ENCODE measurements at places on chromosomes 1 and 21.

- no peak for DNase-seq
Observed at GRCh38 chr1:170659399-170660035, 4.4 kb upstream of the PRRX1 start.

DNA sequence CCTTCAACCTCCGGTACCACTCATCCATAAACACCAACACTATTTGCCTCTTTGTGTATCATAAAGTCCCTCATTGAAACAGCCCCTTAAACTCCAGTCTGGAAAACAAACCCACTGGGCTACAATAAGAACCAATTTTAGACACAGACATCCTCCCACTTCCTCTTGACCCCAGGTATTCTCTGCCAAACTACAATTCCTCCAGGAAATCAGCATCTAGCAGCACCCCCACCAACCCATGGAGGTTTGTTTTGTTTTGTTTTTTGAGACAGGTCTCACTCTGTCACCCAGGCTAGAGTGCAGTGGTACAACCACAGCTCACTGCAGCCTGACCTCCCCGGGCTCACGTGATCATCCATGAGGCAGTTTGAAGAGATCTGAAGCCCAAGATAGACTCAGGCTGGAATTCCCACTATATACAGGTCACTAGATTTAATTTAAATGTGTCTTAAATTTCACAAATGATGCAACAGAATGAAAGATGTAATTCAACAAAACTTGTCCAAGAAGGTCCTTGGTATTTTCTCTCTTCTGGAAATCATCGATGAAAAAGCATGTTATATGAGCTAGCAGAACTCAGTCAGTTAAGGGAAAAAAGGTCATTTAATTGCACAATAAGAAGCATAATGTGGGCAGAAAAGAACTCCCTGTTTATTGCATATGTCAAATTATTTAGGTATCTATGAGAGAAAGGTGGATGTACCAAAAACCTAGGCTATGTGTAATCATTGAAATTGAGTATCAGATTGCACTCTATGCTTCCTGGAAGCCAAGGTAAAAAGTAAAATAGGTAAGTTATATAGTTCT is 30.3 kb downstream of the TCP10L start:
- no peak for DNase-seq

DNA sequence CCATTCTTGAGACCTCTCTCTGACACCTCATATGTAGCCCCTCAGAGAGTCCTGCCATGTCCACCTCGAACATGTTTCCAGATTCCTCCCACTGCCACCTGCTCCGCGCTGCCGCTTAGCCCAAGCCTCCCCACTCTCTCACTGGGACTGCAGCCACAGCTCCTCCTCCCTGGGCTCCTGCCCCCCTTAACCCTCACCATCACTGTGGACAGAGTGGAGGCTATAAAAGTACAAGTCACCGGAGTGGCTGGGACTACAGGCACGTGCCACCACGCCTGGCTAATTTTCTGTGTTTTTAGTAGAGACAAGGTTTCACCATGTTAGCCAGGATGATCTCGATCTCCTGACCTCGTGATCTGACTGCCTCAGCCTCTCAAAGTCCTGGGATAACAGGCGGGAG is 77.0 kb downstream of the VWA5B1 start:
- DNase-seq: no peak

DNA sequence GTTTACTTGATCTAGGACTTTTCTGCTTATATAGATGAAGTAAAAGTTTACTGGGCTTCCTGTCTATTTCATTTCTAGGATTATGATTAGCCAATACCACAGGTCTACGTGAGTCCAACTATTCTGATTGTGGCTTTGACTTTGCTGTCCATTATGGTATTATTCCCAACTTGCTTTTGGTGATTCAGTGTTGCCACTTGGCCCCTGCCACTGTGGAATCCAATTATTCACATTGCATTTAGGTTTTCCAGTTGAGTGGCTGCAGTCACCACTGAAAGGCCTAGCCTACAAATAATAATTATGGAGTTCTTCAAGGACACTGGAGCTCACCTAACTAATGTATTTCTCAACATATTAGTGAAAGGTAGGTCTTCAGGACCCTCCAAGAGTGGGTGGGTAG is 574.3 kb upstream of the USP24 start:
- no peak for DNase-seq

GRCh38 chr1:35001743-35002142 is 16.6 kb upstream of the TMEM35B start:
- DNase-seq: no peak

DNA sequence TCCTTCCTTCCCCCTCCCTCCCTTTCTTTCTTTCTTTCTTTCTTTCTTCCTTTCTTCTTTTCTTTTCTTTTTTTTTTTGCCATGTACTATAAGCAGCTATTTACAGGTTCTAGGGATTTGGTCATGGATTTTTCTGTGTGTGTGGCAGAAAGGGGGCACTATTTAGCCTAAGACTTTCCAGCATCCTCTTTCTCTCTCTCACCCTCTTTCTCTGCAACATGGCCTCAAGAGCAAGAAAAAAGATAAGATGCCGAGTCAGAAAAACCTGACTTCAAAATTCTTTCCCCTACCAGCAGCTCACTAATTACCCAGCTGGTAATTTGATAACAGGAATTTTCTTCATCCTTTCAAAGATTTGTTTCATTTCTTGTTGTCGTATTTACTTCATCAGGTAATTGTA is 458.3 kb upstream of the ADAMTS5 start:
- no peak for DNase-seq

- DNase-seq: no peak
Observed at GRCh38 chr1:172394141-172394751, 26.2 kb upstream of the C1orf105 start.

- DNase-seq: no peak
Observed at GRCh38 chr1:46041551-46041950, 90.9 kb downstream of the PIK3R3 start.

All from hypothalamus (tissue), 51 donors.